ENCODE measurements at places on chromosomes 11 and 22.

DNA sequence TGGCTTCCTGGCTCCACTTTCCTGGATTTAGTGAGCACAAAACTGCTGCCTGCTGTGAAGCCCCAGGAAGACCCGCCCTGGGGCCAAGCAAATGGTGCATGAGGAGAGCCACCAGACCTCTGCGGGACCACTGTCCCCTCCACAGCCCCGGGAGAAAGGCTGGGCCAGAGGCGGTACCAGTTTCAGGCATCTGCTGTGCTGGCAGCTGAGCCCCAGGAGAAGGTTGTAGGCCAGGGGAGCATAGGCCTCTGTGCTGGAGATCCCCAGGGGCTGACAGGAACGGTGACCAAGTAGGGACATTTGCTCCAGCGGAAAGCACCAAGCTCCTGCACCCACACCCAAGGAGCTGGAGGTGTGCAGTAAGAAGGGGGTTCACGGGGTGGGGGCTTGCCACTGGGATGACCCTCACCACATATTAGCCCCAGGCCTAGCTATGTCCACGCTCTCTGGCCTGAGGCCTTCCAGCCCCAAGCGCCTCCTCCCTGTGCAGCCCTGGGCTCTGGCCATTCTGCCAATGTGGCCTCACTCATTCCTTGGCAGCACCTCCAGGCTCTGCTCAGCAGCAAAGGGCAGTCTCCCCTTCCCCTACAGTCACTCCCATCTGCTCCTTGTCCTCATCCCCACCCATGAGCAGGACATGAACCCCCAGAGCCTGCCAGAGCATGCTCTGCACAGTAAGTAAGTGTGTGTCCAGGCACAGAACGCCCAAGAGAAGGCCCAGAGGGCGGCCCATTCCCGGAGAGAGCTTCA, 24.0 kb upstream of the COMT start:
- no peak for DNase-seq

GRCh38 chr11:84468235-84468634, 1158.9 kb downstream of the DLG2 start:
- no peak for DNase-seq

- no peak for DNase-seq
These were observed 251.0 kb upstream of the CCDC90B start for GRCh38 chr11:83537131-83537610.

DNA sequence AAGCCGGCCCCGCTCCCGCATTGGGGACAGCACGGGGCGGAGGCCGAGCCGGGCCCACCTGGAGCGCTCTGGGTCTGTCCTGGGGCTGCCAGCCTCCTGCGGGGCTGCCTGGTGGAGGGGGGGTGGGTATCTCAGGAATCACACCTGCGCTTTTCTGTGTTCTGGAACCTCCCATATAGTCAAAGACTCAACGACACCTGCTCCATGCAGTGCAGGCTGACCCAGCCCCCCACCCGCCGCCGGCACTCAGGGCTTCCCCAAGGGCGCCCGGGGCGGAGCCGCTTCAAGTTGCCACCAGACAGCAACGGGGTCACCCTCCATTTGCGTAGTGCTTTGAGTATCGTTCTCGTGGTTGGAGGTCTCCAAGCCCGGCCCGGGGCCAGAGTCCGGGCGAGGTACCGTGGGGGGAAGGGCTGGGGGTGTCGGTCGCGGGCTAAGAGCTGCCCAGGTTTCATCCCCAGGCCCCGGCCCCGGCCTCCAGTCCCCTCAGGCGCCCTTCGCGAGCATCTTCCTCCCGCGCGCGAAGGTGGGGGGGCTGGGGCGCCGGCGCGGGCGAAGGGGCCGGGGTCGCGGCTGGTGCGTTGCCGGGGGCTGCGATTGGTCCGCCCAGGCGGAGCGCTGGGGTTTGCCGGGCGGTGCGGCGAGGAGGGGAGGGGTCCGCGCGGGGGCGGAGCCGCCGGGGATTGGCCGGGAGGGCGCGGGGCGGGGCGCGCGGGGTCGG, 6.6 kb downstream of the TSPAN4 start:
- DNase-seq, result no peak

DNA sequence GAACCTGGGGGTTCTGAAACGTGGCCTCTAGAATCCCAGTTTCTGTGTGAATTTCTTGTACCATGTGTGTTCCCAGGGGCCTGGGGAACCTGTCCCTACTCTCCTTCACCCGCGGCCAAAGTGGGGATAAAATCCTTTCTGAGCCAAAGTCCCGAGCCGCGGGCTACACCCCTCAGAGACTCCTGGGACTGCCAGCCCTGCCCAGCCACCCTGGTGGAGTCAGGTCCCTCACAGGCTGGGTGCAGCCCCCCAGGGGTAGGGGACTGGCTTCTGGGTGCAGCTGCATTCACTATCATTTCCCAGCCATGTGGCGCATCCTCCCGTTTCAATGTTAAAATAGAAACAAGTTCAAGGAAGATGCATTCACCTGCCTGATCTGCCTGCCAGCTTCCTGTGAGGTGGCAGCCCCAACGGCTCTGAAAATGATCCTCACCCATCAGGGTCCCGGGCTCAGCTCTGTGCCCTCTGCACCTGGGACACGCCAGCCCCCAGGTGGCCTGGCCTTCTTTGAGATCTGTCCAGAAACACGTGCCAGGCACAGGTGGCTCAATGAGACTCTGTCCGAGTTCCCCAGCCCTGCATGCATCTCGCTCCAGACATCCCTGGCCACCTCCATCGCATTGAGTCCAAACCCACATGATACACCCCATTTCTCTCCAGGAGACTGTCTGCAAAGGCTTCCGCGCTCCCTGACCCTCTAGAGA, 338.8 kb downstream of the CTTN start:
- DNase-seq, result no peak

DNA sequence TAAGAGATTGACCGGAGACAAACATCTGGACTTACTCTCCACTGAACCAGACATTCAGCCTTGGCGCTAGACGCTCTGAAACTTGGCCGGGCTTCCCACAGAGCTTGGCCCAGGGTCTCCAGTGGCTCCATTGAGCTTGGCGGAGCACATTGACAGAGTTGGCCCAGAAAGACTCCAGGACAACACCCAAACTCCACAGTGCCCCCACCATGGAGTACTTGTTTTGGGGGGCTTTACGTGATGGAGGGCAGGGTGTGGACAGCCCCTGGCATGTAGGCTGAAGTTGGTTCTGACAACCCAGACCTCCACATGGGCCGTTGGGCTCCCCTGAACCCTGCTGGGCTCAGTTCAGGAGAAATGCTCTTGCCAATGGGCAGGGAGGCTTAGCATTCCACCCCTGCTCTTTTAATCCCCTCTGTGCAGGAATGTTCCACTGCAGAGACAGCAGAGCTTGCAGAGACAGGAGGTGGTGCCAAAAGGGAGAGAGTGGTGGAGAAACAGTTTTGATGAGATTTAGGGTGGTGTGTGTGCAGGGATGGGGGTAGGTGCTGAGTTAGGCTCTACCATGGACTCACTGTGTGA, 102.4 kb upstream of the TIMP3 start:
- no peak for DNase-seq

- DNase-seq, result no peak
These were observed 16.3 kb downstream of the CHRDL2 start for GRCh38 chr11:74714904-74715303.

GRCh38 chr11:45517171-45517770, 148.2 kb downstream of the CHST1 start:
- DNase-seq, result no peak

- DNase-seq, result no peak
These were observed 60.0 kb upstream of the PLET1 start for GRCh38 chr11:112320668-112321067.

GRCh38 chr11:68411501-68411991, 49.0 kb upstream of the PPP6R3 start:
- DNase-seq, result no peak

- DNase-seq, result no peak
These were observed 453 bp upstream of the MAFF start for GRCh38 chr22:38201371-38201710.

- no peak for DNase-seq
These were observed 463.6 kb downstream of the TBC1D22A start for GRCh38 chr22:47225931-47226633.

- no peak for DNase-seq
These were observed 54.5 kb upstream of the ME3 start for GRCh38 chr11:86726770-86727504.

- DNase-seq, result no peak
These were observed 369.6 kb downstream of the FAT3 start for GRCh38 chr11:92594251-92594650.

Data from CD4-positive, alpha-beta T cell treated with Interferon gamma for 1 hour (primary cell).